CD8-positive, alpha-beta memory T cell (primary cell): ENCODE measurements at places on chromosomes 7 and 10. TPM values are rescaled to one million over a fixed set of nuclear protein-coding genes. Genes with fewer than 3 reads are reported as not detected.

The HOXA2 gene
- total RNA-seq = not detected

The AGMO gene
- not detected for total RNA-seq

The TMEM213 gene
- not detected for total RNA-seq

The RAB18 gene
- 68.2 TPM for total RNA-seq

The RET gene
- 0.24 TPM for total RNA-seq

The RBP3 gene
- total RNA-seq = not detected

The KCNMA1 gene
- total RNA-seq = 0.20 TPM

The KCND2 gene
- not detected for total RNA-seq

The FBXO24 gene
- total RNA-seq = 0.47 TPM

The EBLN1 gene
- not detected for total RNA-seq

The HGF gene
- not detected for total RNA-seq

The CHN2 gene
- total RNA-seq = 4.1 TPM

The ACSM6 gene
- not detected for total RNA-seq

The SUV39H2 gene
- total RNA-seq = 35.8 TPM

DNA sequence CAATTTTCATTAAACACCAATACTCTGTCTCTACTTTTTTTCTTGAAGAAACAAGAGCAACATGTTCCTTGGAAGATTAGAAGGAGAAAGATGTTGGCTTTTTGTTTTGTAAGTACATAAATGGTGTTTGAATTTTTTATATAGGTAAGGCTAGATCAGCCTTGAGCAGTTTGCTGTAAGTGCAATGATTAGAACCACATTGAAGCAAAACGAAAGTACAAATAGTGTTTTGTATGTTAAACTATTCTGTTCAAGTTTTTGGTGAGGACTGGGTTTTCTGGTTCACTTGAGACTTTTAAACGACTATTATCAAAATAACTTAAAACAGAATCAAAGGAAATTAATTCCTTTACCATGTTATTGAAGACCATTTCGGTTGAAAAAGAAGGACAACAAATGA, 162.9 kb upstream of the NRP1 start:
- DNase-seq = no peak
- no peak overlapping the region for H3K4me3 ChIP-seq
- H3K4me1 ChIP-seq = no peaks in the 10 kb centered on the region

- DNase-seq = no peak
- H3K27ac ChIP-seq = no peak overlapping the region
- H3K36me3 ChIP-seq = no peaks in the 10 kb centered on the region
- no peaks in the 10 kb centered on the region for H3K27me3 ChIP-seq
- H3K4me3 ChIP-seq = no peak overlapping the region
- no peaks in the 10 kb centered on the region for H3K4me1 ChIP-seq
Measured at GRCh38 chr7:111212857-111213523, 122.1 kb downstream of the LRRN3 start.

- no peak for DNase-seq
- no peaks in the 10 kb centered on the region for H3K36me3 ChIP-seq
- no peak overlapping the region for H3K27ac ChIP-seq
- no peak overlapping the region for H3K4me3 ChIP-seq
- no peaks in the 10 kb centered on the region for H3K27me3 ChIP-seq
Measured at GRCh38 chr10:117464176-117464575, 78.4 kb upstream of the EMX2 start.

DNA sequence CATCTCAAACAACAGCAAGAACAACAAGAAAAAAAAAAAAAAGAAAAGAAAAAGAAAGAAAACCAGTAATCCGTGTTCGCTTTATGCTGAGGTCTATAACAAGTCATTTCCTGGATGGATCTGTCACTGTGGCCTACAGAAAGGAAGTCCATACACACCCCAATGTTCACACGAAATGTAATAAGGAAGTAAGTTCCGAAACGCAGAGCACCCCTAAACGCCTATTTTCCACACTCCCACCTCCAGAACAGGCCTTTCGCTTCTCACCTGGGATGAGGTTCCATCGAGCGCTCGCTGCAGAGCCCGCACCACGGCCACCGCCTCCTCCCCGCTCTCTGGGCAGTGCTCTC, 735 bp downstream of the ZNF394 start:
- peaks cover 29% of the 10 kb centered on the region for H3K4me1 ChIP-seq
- peak overlapping the region; percentile 98 for H3K4me3 ChIP-seq
- H3K36me3 ChIP-seq = peaks cover 6% of the 10 kb centered on the region

DNA sequence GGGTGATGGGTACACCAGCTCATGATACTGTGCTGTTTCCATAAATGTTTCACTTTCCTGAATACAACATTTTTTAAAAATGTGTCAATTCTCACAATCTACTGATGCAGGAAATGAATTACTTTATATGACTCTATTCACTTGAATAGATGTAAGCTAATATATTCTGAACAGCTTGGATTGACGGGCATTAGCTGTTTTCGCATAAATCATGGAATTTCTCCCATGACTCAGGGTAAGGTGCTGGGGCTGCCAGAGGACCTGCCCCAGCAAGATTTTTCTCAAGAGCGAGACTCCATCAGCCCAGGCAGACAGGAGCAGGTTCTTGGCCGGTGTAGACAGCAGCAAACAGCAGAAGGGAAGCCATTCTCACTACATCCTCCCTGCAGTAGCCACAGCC, 107.1 kb downstream of the PFKFB3 start:
- DNase-seq = no peak
- H3K4me1 ChIP-seq = no peaks in the 10 kb centered on the region
- H3K27ac ChIP-seq = no peak overlapping the region

DNA sequence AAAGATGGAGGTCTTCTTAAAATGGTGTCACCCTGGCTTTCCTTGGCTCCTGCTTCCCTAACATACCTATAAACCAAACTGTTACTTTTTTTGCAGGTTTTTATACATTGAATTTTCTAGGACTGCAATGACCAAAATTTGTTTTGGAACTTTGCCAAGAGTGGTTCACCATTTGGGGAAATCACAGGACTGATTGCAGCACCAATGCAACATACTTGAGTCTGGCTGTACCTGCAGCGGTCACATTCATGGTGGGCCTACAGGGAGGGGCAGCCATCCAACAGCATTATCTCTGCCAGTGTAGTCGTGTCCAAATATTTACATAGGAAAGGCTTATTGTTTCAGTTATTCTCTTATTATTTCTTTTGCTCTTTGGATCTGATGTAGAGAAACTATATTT, 69.0 kb downstream of the HACD1 start:
- no peak overlapping the region for H3K4me3 ChIP-seq
- H3K4me1 ChIP-seq = no peaks in the 10 kb centered on the region
- H3K27me3 ChIP-seq = no peaks in the 10 kb centered on the region
- DNase-seq = no peak

- no peak overlapping the region for H3K27ac ChIP-seq
- no peak for DNase-seq
- no peaks in the 10 kb centered on the region for H3K36me3 ChIP-seq
- no peak overlapping the region for H3K4me3 ChIP-seq
- no peaks in the 10 kb centered on the region for H3K4me1 ChIP-seq
Measured at GRCh38 chr10:10294881-10295529, 722.7 kb upstream of the CELF2 start.

GRCh38 chr7:44964384-44964830, 14.4 kb downstream of the MYO1G start:
- H3K27me3 ChIP-seq = no peaks in the 10 kb centered on the region
- H3K36me3 ChIP-seq = peaks cover 15% of the 10 kb centered on the region
- H3K4me3 ChIP-seq = no peak overlapping the region
- no peak for DNase-seq
- H3K4me1 ChIP-seq = peaks cover 2% of the 10 kb centered on the region

- peaks cover 28% of the 10 kb centered on the region for H3K36me3 ChIP-seq
- H3K27ac ChIP-seq = peak overlapping the region; percentile 86
- H3K4me1 ChIP-seq = peaks cover 12% of the 10 kb centered on the region
- no peak for DNase-seq
Measured at GRCh38 chr7:47979832-47980181, 392 bp upstream of the HUS1 start.

DNA sequence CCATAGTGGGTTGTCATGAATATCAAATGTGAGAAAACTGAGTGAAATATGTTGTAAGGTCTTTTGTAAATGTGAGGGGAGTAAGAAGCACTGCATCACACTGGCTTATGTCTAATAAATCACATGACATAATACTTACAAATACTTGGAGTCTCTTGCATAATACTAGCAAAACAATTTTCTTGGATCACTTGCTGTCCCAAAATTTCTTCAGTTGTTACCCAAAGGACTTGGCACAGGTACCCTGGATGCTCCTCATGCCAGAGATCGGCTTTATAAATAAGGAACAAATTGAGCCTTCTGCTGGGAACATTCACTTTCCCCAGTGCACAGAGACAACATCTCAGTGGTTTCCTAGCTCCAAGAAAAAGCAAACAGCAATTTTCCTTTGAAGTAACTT, 5.0 kb upstream of the LRIT2 start:
- no peak overlapping the region for H3K27ac ChIP-seq
- DNase-seq = no peak
- H3K4me3 ChIP-seq = no peak overlapping the region
- no peaks in the 10 kb centered on the region for H3K27me3 ChIP-seq
- no peaks in the 10 kb centered on the region for H3K36me3 ChIP-seq
- no peaks in the 10 kb centered on the region for H3K4me1 ChIP-seq

GRCh38 chr10:114271075-114271778, 32.2 kb downstream of the VWA2 start:
- H3K27ac ChIP-seq = no peak overlapping the region
- no peaks in the 10 kb centered on the region for H3K27me3 ChIP-seq

GRCh38 chr7:125383324-125383723, 453.7 kb upstream of the POT1 start:
- H3K27ac ChIP-seq = no peak overlapping the region
- no peak for DNase-seq
- H3K27me3 ChIP-seq = no peaks in the 10 kb centered on the region
- no peaks in the 10 kb centered on the region for H3K4me1 ChIP-seq

DNA sequence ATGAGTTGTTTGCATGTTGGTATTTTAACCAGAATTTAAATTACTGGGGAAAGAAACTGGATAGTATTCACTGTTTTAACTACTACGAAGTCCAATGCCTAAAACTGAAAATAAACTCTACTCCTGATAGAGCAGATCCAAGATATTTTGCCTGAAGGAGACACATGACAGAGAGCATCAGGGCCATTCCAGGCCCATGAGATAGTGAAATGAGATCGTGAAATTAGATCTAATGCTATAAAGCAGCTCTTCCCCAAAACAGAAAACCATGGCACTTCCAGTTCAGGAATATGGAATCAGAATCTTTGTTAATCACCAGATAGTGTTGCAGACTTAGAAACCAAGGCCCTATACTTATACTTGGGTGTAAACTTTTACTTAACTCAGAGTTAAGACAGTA, 124.3 kb upstream of the CACNA2D1 start:
- no peak overlapping the region for H3K27ac ChIP-seq
- H3K36me3 ChIP-seq = no peaks in the 10 kb centered on the region
- DNase-seq = no peak
- H3K4me3 ChIP-seq = no peak overlapping the region
- no peaks in the 10 kb centered on the region for H3K27me3 ChIP-seq

DNA sequence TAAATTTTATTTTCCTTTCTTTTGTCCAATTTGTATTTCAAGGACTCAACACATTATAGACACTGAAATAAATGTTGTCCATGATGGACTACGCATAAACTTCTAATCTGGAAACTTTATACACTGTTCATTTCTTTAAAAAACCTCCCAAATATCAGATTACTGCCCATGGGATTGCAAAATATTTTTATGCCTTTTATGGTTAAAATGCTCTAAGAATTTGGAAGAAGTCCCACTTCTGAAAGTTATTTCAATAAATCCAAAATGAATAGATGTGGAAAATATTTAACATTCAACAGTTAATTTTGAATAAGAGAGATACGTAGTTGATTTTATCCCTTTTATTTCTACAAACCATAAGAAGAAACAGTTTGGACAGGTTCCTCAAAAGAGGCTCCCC, 46.1 kb downstream of the CABCOCO1 start:
- no peaks in the 10 kb centered on the region for H3K36me3 ChIP-seq
- H3K27ac ChIP-seq = no peak overlapping the region
- no peak overlapping the region for H3K4me3 ChIP-seq

DNA sequence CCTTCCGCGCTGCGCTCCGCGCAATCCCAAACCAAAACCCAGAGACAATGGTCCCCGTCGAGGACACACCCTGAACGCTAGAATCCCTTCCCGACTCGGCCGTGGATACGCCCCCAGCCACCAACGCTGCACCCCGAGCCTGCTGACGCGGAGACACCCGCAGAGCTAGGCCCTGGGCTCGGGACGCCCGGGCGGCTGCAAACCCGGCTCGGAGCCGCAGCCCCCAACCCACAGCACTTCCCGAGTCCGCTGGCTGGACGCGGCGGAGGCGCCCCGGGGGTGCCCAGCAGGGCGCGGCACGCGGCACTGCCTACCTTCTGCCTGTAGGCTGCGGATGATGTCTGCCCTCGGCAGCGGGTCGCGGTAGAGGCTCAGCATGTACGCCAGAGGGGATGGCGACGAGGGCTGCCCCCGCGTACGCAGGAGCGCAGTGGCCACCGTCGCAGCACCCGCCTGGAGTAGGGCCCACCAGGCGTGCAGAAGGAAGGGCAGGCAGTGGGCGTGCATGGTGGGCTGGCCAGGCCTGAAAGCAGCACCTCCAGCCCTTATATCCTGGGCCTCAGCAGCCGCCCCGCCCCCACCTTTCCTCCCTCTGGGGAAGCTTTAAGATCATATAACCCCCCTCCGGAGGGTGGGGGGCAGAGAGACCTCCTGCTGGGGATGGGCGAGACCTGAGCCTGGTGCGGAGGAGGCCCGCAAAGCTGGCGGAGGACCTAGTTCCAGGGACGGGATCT, at the start of gene NODAL:
NODAL (minus strand) TSS at position 521 of the 734 bp plus-strand sequence; CDS start at position 507, 14 bp downstream.
- H3K27ac ChIP-seq = no peak within 1 kb of the TSS
- peak; percentile 7 for DNase-seq
- peak within 1 kb of the TSS; percentile 34 for H3K4me3 ChIP-seq
- no peaks in the 10 kb centered on the region for H3K36me3 ChIP-seq
